ENCODE measurements at places on chromosomes 5 and 9. TPM values are rescaled to one million over a fixed set of nuclear protein-coding genes. Genes with fewer than 3 reads are reported as not detected.

The NOXA1 gene
- 0.52 TPM for total RNA-seq

The TTC23L gene
- total RNA-seq: not detected

The SLC6A18 gene
- total RNA-seq: not detected

The FXN gene
- 3.7 TPM for total RNA-seq

The MOB3B gene
- total RNA-seq: 1.0 TPM

The DPYSL3 gene
- 109 TPM for total RNA-seq

The EGR1 gene
- total RNA-seq: 21.4 TPM

The SLC34A3 gene
- not detected for total RNA-seq

The LRRC19 gene
- not detected for total RNA-seq

The HCN1 gene
- 4.2 TPM for total RNA-seq

The GPRIN1 gene
- 0.52 TPM for total RNA-seq

The PDE6A gene
- not detected for total RNA-seq

The LVRN gene
- 1.6 TPM for total RNA-seq

The TOR2A gene
- 2.6 TPM for total RNA-seq

The HABP4 gene
- total RNA-seq: 8.4 TPM

The KIF4B gene
- under 0.01 TPM for total RNA-seq

The ERGIC1 gene
- 46.4 TPM for total RNA-seq

The ESM1 gene
- total RNA-seq: 0.52 TPM

The PCDHGB7 gene
- total RNA-seq: 7.3 TPM

The CTXN3 gene
- total RNA-seq: 1.0 TPM

The PCDHGB6 gene
- 5.2 TPM for total RNA-seq

The ZNF367 gene
- total RNA-seq: 5.2 TPM

Data from skeletal muscle tissue (tissue), 5 donors.